Left ventricle myocardium superior (tissue), 1 donor: ENCODE measurements at places on chromosomes 7 and 10.

- DNase-seq = peak; percentile 19
These were observed 139.8 kb downstream of the FAM53B start for GRCh38 chr10:124604214-124605000.

DNA sequence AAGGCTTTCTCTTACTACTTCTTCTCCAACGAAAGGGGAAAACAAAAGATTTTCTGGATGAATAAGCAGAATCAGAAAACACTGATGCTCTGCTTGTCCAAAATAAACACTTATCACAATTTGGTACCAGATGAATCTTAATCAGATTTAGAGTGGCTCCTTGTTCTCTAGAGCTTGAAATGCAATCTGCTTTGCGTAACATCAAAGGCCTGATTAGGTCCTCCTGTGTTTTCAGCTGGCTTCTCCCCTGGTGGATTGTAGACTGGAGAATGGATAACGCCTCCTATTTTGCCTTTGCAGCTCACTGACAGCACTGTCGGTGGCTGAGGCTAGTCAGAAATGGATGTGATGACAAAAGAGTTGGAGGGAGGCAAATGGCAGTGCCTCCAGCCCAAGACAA, 91.2 kb downstream of the FAM13C start:
- DNase-seq = no peak

- peak; percentile 53 for DNase-seq
These were observed 183.0 kb upstream of the ANK3 start for GRCh38 chr10:60572511-60573194.

DNA sequence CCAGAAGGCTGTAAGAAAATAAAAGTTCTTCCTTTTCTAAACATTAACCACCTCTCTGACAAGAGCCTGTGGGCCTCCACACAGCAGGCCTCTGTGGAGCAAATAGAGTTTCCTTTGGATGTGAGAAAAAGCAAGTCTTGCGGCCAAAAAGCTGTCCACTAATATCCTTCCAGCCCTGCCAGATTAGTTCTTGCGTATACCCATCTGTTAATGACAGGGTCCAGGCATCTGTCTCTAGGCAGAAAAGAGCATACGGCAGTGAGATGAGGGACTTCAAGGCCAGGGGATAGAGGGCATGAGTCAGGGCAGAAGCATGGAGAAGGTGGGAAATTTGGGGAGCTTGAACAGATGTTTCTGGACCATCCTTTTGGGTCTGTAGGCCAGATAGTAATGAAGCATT, 164.9 kb downstream of the NSUN6 start:
- no peak for DNase-seq

DNA sequence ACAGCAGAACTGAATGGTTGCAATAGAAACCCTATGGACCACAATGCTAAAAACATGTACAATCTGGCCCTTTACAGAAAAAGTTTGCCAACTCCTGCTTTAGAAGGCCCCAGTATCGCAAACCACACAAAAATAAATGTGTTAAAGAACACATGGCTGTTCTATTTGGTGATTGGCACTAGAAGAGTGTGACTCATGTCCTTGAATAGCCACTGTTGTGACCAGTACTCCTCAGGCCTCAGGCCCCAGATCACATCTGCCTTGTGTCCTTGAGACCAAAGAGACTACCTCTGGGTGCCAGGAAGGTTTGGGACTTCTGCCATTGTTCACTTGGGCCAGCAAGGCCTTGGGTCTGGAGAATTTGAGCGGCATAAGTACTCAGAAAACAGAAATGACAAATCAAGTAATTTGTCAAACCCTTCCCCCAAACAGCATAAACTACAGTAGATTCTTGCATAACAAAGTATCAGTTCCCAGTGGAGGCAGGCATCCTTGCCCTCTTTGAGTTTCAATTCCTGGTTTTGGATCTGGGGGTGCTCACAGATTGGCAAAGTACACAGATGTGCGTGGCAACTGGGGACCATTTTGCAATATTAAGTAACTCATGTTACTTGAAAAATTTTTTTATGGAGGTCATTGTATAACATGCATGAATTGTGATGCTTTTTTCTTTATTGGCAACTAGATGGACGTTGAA, 50.2 kb downstream of the MTURN start:
- DNase-seq = peak; percentile 45

DNA sequence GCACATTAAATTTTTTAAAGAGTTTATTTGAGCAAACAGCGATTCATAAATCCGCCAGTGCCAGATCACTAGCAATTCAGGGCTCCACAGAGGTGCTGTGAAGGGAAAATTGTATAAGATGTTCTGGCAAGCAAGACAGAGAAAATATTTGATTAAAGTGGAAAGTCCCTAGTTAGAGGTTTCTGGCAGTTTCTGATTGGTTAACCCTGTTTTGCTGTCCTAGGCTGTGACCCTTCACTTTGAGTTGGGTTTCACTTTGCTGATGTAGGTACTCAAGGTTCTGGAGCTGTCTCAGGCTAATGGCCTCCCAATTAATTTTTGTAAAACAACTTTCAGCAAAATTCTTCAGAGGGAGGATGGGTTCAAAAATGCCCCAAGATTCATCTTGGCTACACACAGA, 79.4 kb upstream of the NXPH1 start:
- DNase-seq = no peak

DNA sequence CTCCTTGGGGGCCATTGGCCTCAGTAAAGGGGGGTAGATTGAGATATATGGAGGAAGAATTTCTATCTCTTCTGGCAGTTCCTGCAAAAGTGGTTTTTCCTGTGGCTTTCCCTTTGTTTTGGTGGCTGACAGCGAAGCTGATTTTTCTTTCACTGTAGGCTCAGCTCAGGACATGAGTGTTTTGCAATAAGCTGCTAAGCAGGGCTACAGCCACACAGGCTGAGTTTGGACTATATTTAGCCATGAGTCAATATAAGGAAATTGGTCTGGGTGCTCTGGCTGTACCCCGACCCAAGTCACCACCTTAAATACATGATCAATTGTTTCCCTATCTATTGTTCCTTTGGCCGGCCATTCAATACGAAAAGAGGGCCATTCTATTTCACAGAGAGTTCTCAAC, 212.7 kb upstream of the KCND2 start:
- DNase-seq = no peak

GRCh38 chr7:99617192-99617781, 541 bp downstream of the ZSCAN25 start:
- no peak for DNase-seq

DNA sequence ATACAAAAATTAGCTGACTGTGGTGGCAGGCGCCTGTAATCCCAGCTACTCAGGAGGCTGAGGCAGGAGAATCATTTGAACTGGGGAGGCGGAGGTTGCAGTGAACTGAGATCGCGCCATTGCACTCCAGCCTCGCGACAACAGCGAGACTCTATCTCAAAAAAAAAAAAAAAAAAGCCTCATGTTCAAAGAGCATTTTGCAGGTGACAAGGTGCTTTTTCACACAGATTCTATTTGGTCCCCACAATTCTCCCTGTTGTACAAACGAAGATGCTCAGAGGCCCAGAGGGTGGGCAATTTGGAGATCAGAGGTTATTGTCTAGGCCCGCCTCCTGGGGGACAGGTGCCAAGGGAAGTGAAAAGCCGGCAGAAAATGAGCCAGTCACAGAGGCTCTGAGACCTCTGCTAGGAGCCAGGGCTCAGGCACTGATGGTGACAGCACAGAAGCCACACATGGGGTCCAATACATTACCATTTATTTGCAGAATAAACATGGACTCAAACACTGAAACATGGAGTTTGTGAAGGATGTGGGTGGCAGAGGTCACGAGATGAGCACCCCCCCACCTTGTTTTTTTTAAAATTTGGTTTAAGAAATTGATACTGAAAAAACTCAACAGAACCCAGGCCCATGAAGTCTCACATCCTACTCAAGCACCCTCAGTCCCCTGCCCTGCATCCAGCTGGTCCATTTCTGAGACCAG, 882 bp upstream of the GAL3ST4 start:
- DNase-seq = no peak

DNA sequence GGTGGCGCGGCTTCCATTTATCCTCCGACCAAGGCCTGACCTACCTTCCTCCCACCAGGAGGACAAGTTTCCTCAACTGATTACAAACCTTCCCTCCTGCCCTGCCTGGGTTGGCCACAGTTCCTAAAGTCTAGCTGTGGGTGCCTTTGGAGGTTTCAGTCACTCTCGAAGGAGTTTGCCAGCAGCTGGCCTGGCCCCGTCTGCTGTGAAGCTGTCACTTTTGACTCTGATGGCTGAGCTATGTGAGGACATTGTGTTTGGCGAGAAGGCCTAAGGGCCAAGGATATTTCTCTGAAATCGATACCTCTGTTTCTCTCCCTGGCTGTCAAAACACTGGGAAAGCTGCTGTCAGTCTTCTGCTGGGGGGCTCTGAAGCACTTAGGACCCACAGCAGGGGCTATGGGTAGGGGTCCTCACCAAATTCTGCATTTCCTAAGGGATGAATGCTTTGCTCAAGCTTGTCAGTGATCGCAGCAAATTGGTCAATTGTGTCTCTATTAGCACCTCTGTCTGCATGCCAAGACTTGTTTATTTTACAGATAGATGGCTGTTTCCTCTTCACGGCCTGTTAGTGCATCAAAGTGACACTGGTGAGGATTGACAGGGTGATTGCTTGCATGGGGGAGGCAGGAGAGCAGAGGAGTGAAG, 31.9 kb upstream of the SAMD8 start:
- no peak for DNase-seq

DNA sequence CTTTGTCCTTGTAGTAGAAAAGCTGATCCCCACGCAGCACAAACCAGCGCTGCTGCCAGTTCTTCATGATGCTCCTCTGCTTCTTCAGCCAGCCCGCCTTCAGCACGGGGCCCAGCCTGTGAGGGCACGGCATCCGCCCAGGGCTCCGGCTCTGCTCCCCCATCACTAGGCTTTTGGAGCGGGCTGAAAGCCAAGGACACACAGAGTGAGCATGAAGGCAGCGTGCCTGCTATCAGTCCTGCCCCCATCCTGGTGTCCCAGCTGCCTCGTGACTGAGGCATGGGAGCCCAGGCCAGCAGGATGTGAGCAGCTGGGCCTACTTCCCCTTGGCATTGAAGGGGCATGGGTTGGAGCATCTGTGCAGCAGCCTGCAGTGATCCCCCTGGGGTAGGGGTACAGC, 21.9 kb downstream of the ARHGAP22 start:
- peak; percentile 47 for DNase-seq

- DNase-seq = no peak
These were observed 134.8 kb downstream of the INHBA start for GRCh38 chr7:41568135-41568534.

GRCh38 chr7:5543361-5543760, 119.7 kb upstream of the TNRC18 start:
- DNase-seq = no peak

DNA sequence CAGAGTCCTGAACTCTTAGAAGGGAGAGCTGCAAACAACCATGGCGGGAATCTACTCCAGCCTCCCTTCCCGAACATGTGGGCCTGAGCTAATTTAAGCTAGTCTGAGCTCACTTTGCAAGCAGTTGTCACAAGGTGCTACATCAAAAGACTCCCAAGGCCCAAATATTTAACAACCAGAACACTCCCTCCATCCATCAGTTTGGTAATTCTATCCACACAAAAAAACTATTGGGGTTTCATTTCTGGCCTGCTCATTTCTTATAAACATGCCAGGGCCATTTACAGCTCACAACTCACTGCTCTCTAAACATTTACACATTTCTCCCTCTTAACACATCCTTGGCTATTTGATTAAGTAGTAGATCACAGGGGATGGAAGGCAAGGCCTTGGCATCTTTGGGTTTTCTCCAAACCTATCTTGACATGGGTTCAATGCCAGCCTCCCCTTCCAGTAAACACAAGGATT, 263.4 kb downstream of the KCNMA1 start:
- no peak for DNase-seq

GRCh38 chr10:3807928-3808496, 23.0 kb upstream of the KLF6 start:
- DNase-seq = peak; percentile 65

DNA sequence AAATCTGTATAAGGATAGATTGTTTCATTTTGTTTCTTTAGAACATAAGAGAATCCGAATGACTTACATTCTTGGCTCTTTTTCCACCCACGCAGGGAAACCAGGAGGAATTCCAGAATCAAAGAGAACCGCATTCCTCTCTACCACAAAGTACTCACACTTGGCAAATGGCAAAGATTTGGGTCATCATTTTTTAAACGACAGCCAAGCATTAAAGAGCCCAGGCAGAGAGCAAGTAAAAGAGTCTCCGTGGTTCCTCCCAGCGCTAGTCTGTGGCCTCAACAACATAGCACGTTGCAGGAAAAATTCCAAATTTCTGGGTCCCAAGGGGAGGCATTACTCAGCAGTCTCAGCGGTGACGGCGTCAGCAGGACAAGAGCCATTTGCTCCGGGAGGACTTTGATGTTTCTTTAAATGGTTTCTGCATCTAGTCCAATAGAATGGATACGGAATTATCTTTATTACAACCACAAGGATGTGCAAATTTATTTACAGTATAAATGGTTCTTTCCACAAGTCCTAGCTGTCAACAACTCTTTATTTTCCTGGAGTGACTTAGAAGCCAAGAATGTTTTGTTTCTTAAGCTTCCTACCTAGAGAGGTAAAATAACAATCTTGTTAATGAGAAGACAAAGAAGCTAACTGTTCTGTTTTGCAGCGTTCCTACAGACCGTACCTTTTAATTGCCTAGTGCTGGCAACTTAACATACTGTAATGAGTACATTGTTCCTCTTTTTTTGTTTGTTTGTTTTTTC, 232.5 kb downstream of the SKIDA1 start:
- DNase-seq = peak; percentile 68

DNA sequence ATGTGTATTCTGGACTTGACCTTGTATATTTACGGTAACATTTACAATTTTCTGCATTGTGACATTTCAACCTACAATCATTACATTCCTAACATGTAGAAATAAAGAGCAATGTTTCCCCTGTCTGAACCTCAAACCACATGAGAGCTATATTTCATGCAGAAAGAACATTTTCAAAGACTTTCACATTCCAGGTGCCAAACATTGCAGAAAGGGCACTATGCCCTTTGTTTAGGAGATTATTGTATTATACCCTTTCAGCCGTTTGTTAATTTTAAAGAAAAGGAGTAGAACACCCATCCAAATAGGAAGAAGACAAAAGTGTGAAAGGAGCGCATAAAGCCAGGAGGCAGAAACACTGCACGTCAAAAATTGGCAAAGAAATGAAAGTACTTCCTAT, 260.4 kb downstream of the RELN start:
- DNase-seq = no peak

- DNase-seq = no peak
These were observed 988 bp upstream of the CD36 start for GRCh38 chr7:80637454-80637853.

DNA sequence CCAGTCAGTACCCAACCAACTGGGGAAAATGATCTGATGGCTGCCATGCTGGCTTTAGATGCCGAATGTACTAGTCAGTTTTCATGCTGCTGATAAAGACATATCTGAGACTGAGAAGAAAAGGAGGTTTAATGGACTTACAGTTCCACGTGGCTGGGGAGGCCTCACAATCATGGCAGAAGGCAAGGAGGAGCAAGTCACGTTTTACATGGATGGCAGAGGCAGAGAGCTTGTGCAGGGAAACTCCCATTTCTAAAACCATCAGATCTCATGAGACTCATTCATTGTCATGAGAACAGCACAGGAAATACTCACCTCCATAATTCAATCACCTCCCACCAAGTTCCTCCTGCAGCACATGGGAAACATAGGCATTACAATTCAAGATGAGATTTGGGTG, 508.9 kb upstream of the NRP1 start:
- DNase-seq = no peak

GRCh38 chr7:100887516-100888290, 1.8 kb downstream of the UFSP1 start:
- DNase-seq = no peak
